ENCODE measurements at places on chromosomes 5 and 9.

- peak; percentile 24 for DNase-seq
Observed at GRCh38 chr5:136037001-136037705, 8.4 kb downstream of the TGFBI start.

DNA sequence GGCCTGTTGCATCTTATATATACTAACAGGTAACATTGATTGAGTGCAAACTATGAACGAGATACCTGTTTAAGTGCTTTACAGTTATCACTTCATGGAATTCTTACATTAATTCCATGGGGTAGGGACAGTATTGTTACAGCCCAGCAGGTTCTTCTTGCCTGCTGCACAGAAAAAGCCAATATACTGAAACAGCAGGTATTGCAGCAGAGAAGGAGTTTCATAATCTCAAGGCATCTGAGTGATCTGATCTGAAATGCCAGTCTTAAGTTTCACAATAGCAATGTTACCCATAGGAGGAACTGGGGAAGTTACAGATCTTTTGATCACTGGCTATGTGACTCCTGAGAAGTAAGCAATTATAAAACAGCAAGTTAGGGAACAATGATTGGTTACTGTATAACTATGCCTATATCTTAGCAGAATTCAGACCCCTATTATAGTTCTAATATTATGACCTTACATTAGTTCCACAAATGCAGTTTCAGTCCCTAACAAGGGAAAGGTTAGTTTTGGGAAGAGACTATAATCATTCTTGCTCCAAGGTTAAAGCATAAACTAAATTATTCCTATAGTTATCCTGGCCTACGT, 126.5 kb upstream of the BNC2 start:
- DNase-seq: no peak

DNA sequence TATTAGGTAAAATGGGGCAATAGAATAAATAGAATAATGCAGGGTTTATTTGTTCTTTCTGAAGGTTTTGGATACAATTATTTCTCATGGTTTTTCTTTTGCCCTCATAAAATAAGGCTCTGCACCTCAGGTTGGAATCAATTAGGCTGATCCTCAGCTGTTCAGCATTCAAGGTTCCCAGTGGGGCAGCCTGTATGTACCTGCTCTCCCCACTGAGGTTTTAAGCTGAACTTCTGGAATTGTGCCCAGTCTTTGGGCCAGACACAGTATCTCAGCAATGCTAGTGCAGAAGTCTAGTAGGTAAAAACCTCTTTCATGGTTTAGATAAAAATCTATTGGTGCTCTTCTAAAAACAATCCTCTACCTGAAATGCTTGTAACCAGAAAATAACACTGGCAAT, 98.0 kb downstream of the EDIL3 start:
- no peak for DNase-seq

DNA sequence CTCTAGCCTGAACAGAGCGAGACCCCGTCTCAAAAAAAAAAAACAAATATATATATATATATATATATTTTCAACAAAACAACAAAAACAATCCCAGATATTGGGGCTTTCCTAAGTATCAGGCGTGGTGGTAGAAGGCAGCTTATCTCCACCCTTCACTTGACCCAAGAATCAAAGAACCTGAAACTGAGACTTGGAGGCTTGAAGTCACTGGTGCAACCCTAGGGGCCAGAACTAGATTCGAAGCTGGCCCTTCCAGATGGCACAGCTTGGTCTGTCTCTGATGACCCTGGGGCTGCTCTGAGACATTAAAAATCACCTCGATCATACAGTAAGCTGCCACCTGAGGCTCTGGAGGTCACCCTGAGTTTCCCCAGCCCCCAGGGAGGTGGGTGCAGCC, 1.3 kb upstream of the KCNMB1 start:
- DNase-seq: no peak

GRCh38 chr9:31790720-31791119, 593.7 kb upstream of the ACO1 start:
- DNase-seq: no peak

DNA sequence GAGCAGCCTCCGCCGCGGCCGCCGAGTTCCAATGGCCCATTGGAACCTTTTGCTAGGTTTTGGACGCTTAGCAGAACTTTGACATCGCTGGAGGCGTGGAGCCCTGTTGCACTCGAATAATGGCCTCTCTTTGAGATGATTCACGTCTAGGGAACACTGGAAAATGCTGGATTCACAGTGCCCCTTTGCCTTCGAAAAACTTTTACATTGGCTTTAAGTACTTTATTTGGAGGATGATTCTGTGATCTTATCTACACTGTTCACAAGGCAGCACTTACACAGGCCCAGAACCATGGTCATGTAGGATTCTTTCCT, 536 bp upstream of the PPIC start:
- DNase-seq: no peak

GRCh38 chr5:179731791-179732411, 721 bp upstream of the MAML1 start:
- peak; percentile 94 for DNase-seq

Measured in inflammatory macrophage treated with lipopolysaccharide for 1 hour (primary cell).